CD4-positive, alpha-beta T cell (primary cell): ENCODE measurements at places on chromosomes 11 and 22.
A peak's percentile ranks its signal among the peaks of the same experiment; 100 is the strongest.

- no peak for DNase-seq
Observed at GRCh38 chr11:7514099-7514591, 346 bp downstream of the PPFIBP2 start.

DNA sequence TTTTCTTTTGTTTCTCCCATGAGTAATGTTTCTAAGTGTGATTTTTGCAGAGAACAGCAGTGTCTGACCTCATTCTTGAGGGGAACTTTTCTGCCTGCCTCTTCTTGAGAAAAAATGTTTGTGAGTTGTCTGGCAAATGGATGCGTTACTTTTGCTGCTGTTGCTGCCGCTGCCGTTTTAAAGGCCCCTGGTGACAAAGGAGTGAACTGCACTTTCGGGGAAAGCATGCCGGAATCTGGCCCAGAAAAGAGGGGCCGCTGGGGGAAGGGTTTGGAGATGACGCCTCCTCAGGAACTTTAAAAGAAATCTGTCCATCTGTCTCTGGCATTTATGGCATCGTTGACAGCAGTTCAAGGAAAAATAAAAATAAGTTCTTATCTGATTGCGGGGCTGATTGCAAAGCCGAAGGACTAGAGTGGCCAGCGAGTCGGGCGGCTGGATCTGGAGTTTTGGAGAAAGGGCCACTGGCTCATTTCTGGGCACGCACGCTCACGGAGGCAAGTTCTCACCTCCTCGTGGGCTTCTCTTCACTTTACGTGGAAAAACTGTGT, 16.5 kb downstream of the ZBTB16 start:
- DNase-seq: peak; percentile 72

GRCh38 chr22:45310331-45310976, 720 bp downstream of the FAM118A start:
- DNase-seq: no peak

- no peak for DNase-seq
Observed at GRCh38 chr11:34280945-34281872, 76.6 kb downstream of the ABTB2 start.

DNA sequence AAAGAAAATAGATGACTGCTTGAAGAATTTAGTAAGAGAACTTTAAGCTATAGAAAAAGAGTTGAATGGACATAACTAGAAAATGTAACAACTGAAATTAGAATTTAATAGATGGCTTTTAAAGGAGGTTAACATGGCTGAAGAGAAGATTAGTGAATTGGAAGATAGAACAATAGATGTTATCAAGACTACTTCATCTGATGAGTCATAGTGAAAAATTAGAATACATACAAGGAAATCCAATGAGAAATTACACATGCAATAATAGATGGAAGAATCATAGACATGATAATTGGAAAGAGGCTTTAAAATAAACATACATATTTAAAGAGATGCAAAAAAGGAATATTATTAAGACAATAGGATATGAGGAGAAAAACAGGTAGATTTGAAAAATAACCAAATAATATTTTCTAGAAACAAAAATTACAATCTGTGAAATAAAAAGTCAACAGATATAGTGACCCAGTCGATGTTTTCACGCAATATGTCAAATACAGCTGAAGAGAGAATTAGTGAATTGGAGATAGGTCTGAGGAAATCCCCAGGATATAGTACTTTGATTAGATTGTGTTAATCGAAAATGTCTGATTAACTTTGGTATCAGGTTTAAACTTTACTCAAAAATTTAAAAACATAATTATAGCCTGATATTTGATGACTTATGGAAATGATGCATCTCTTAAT, 28.2 kb downstream of the CAT start:
- DNase-seq: no peak

- DNase-seq: no peak
Observed at GRCh38 chr11:44329472-44330230, 19.7 kb upstream of the ALX4 start.

DNA sequence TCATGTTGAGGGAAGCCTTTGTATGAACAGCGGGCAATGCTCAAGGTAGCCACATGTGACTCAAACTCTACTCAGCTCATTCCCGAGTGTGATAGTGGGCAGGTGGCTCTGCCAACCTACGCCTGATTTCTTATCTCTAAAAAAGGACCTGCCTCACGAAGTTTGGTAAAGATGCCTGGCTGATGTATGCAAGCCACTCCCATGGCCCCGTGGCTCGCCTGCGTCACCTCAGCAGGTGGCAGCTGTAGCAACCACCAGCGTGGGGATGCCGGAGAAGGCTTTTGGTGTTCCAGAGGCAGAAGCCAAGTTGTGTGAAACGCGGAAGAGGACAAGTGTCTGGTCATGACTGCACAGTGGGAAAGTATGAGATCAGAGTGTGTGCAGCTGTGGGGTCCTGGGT, 5.4 kb downstream of the FADS2 start:
- no peak for DNase-seq

DNA sequence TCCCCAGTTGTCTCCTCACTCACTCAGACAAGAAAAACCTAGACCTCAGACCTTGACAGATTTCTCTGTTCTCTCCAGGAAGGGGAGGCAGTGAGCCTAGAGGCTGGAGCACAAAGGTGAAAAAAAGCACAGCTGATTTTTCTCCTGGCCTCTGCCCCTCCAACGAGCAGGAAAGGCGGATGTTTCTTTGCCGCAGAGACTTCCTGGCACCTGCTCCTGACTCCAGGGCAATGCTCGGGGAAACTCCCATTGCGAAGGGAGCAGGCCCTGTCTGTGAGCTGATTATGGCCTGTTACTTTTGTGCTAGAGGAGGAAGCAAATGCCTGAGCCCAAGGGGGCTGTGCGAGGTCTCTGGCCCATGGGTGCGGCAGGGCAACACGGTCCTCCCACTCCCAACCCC, 25.4 kb downstream of the MS4A10 start:
- no peak for DNase-seq

DNA sequence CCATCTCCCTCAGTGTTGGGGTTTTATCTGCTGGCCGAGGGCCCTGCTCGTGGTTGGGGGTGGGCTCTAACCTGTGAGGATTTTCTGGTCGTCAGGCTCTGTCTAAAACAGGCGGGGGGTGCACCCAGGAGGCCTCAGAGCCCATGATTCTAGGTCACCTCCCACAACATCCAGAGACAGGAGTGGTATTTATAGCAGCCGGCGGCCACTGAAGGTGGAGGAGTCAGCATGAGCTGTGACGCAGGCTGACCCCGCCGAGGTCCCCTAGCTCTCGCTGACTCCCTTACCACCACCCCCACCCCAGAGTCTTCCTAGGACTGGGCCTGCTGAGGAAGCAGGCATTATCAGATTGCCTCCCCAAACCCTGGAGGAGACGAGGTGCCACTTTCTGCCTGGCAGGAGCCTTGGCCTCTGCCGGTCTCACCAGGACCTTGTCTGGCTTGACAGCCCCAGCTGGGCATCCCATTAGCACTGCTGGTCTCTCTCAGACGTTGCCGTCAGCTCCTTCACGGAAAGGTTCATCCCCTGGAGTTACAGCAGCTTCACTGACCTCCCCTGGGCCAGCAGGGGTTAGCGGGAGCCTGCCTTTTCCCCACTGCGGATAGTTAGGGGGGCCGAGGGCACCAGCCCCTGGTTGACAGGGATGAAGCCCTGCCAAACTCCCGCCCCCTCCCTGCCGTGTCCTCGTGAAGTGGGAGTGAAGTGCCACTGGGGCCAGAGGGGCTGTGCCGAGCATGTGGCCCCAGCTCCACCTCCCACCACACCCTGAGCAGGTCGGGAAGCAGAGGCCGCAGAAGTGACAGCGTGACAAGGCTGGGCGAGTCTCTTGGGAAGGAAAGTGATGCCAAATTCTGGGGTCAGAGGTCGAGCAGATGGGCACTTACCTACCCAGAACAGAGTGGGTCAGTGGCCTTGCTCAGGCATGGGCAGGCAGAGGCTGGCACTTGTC, 26.5 kb downstream of the DAGLA start:
- DNase-seq: no peak

- DNase-seq: no peak
Observed at GRCh38 chr11:96267496-96268032, 75.4 kb downstream of the MAML2 start.

DNA sequence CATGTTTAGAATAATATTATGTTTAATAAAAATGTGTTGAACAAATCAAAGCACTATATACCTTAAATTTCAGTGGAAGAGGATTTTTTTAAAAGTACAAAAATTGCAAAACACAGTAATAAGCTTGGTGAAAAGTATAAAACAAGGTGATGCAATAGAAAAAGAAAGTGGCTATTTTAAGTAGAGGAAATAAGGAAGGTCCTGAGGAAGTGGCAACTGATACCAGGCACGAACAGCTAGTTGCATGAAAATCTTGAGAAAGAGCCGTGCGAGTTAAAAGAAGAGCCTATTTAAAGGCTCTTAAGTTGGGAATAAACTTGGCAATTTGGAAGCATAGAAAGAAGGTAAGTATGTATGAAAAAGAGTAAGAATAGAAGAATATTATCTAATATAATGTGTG, 1679.3 kb downstream of the LRRC4C start:
- no peak for DNase-seq

GRCh38 chr11:88398791-88399570, 61.4 kb upstream of the CTSC start:
- no peak for DNase-seq
